Upper lobe of left lung (tissue), 6 donors: ENCODE measurements at places on chromosomes 1 and 21. TPM values are rescaled to one million over a fixed set of nuclear protein-coding genes. Genes with fewer than 3 reads are reported as not detected.

- DNase-seq = no peak
These were observed 56.3 kb downstream of the PALMD start for GRCh38 chr1:99702221-99702620.

GRCh38 chr1:24635195-24635843 lies 7.8 kb upstream of the SRRM1 start:
- no peak for DNase-seq

DNA sequence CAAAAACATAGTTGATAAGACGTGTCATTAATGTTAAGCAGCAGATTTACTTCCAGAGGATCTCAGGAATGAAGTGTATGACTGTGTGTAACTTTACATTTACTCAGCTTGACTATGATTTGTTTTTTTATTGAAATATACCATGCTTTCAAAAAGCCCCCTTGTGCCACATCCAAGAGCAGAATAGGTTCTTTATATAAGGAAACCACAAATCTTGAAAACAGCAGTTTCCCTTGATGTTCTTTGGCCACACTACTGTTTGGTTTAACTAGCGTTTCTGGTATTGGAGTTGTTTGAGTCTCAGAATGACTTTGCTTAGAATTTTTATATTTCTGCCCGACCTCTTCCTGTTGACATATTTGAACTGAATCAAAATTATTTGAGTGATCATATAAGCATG lies 25.0 kb downstream of the LRRC8C start:
- no peak for DNase-seq

- DNase-seq = no peak
These were observed 38.9 kb upstream of the C1orf185 start for GRCh38 chr1:51063121-51063520.

GRCh38 chr1:86430376-86430775 lies 6.4 kb downstream of the CLCA2 start:
- no peak for DNase-seq

DNA sequence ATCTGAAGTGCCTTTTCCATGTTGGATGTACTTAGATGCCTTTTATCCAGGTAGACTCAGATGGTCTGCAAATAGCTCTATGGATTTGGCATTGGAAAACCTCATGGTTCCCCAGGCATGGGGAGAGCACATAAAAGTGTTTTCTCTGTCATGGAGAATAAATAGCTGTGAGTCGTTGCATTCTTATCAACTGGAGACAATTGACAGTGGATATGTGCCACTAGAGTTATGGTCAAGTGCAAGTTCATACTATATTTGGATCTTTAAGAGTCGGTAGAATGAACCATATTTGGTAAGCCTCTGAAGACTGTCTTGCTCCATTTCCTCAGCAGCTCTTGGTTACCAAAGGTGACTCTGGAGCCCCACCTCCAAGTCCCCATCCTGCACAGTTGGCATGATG lies 83.7 kb downstream of the ROR1 start:
- DNase-seq = no peak

DNA sequence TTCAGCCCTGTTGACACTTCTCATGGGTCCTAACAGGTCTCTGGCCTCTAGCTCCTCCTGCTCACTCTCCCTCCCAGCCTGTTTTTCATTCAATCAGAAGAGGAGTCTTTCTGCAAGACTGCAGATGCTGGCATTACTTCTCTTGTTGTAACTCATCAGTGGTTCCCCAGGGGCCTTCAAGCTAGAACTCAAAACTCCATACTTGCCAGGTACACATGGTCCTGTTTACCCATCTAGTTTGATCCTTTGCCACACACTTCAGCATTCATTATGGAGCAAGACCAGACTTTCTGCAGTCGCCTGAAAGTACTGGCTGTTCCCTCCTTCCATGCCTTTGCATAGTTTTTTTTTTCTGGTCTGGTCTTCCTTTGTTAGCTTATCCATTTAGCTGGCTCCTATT lies 47.9 kb downstream of the SERBP1 start:
- DNase-seq = no peak

DNA sequence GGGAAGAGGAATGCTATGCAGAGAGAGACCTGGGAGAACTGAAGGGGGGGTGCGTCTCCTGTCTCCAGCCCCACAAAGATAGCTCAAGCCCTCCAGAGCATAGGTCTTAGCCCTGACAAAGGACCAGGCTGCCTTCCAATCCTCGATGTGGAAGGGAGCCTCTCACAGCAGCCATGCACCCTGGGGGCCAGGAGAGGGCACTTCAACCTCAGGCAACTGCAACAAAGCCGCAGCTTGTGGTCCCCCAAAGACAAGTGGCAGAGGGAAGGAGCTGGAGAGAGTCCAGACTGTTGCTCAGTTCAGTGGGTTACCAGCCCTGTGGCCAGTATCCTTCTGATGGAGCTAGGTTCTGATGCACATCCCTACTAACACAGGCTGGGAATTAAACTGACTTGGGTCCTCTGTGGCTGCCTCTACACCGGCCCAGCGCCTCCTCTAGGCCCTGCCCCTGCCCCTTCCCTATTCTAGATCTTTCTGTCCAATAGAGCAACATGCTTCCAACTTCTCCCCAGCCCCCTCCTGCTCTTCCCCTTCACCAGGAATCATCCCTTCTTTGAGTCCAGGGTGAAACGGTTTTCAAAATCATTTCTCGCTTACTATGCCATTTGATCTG lies 100.7 kb upstream of the SPATA6 start:
- DNase-seq = no peak

GRCh38 chr1:20411196-20411980 lies 74.6 kb downstream of the CAMK2N1 start:
- no peak for DNase-seq

DNA sequence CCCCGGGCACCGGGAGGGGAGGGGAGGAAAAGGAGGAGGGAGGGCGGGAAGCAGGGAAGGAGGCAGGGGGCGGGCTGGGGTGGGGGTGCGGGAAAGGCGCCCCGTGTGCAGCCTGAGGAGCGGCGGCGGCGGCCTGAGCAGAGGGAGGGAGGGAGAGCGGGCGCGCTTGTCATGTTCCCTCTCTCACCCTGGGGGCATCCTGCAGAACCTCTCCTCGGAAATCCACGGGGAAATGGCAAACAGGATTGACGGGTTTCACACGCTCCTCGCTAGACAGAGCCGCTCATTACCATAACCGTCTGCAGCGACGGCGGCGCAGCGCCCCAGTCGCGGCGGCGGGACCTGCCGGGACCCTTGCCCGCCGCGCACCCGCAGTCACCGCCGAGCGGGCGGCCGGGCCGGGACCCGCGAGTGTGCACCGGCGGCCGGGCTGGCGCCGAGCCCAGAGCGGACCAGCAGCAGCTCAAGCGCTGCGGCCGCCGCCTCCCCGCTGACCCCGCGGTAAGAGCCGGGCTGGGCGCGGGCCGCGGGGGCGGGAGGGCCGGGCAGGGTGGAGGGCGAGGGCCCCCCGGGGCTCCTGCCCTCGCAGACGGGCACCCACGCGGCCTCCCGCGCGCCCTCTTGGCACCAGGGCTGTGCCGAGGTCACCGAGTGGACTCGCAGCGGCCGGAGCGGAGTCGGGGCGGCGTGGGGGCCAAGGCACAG lies at the start of gene SERTAD4:
Gene SERTAD4, plus strand, starts transcription at position 286 of the 705 bp plus-strand sequence. CDS start 5,165 bp downstream, outside the sequence.
- DNase-seq = peak; percentile 91

GRCh38 chr1:2343023-2343935 lies 48.1 kb downstream of the MORN1 start:
- DNase-seq = peak; percentile 74

GRCh38 chr1:192609110-192610079 lies 26.6 kb upstream of the RGS13 start:
- DNase-seq = peak; percentile 82

DNA sequence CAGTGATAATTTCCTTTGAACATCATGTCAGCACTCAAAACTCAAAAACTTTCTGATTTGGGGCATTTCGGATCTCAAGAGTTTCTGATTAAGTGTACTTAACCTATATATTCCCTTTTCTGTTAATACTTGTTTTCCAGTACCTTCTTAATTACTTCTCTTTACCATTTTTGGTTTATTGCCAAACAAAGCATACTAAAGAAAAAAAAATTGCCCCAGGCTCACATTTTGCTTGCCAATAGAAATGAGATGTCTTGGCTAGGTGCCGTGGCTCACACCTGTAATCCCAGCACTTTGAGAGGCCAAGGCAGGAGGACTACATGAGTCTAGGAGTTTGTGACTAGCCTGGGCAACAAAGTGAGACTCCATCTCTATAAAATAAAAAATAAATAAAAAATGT lies 4.8 kb downstream of the PSMD4 start:
- DNase-seq = no peak

- DNase-seq = no peak
These were observed 33.3 kb downstream of the PTPRC start for GRCh38 chr1:198672124-198672523.

DNA sequence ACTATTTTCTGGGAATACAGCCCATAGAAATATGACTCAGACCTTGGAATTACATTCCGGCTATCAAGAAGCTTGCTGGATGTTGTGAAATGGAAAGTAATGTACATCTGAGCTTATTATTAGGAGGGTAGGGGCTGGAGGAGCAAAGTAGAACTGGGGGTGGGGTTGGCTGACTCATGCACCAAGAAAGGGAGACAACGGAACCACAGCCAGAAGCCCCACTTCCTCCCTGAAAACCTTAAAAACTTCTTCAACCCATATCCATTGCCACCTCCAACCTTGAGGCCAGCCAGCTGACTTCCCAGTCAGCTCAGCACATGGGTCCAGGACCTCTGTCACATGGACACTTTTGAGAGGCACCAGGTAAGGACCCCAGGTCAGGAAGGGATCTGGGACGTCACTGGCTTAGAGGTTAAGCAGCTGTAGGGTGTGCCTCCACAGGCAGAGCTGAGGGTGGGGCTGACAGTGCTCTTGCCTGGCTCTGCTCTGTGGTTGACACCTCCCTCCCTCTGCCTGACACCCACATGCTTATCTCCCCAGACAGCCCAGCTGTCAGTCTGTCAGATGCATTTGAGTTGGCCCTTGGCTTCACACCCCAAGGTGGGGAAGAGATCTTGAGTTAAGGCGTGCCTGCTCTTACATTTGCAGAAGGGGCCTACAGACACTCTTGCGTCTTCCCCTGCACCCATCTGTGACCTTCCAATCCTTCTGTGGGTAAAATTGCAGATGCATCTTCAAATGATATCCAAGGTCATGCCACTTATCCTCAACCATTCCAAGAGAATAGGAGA lies 5.7 kb upstream of the ZNF683 start:
- DNase-seq = no peak

GRCh38 chr1:37134599-37134998 lies 100.3 kb upstream of the GRIK3 start:
- no peak for DNase-seq

- DNase-seq = no peak
These were observed 63.4 kb upstream of the L1TD1 start for GRCh38 chr1:62131093-62131725.

- DNase-seq = peak; percentile 65
These were observed 27.0 kb upstream of the BTG2 start for GRCh38 chr1:203278082-203278884.

GRCh38 chr1:164930241-164930640 lies 371.3 kb downstream of the PBX1 start:
- DNase-seq = no peak

GRCh38 chr1:58013237-58013636 lies 533.3 kb downstream of the OMA1 start:
- no peak for DNase-seq

DNA sequence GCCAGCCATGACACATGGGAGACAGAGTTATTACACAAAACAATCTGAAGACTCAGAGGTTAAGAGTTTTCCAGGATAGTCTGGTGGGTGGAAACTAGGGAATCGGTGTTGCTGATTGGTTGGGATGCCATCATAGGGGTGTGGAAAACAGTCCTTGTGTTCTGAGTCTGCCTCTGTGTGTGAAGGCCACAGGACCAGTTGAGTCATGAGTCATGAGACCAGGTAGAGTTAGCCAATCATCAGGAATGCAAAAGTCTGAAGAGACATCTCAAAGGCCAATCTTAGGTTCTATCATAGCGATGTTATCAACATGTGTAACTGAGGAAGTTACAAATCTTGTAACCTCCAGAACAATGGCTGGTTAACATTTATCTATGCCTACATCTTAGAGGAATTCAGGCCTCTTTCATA lies 49.7 kb upstream of the NEK7 start:
- DNase-seq = no peak

DNA sequence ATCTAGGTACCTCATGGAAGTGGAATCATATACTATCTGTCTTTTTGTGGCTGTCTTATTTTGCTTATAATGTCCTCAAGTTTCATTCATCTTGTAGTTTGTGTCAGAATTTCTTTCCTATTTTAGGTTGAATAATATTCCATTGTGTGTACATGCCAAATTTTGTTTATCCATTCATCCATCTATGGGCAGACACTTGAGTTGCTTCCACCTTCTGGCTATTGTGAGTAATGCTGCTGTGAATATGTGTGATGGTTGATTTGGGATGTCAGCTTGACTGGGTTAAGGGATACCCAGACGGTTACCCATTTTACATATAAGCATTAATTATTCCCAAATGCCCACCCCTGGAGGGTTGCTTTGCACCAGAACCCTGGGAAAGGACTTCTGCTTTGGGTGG lies 477.5 kb downstream of the PTPRU start:
- DNase-seq = no peak

- peak; percentile 93 for DNase-seq
These were observed at the start of gene KTI12 for GRCh38 chr1:52033190-52034049. Gene KTI12, minus strand, starts transcription at chr1:52033810. Its CDS starts 49 bp downstream, at chr1:52033761.

- DNase-seq = peak; percentile 58
These were observed 27.8 kb upstream of the LRRC3 start for GRCh38 chr21:44427241-44428120.

DNA sequence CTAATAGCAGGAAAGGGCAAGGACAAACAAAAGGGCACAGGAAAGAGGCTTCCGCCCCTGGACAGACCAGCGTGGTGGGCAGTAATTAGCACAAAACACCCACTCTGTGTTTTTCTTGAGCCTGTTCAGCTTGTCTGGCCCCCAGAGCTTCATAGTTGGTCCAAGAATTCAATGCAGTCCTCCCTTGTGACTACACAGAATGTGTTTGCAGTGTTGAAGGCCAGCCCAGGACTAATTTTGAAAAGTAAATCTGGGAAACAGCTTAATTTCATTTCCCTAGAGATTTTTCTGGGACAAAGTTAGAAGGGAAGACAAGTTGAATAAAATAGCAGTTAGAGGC lies 49.2 kb upstream of the LMO4 start:
- DNase-seq = no peak

DNA sequence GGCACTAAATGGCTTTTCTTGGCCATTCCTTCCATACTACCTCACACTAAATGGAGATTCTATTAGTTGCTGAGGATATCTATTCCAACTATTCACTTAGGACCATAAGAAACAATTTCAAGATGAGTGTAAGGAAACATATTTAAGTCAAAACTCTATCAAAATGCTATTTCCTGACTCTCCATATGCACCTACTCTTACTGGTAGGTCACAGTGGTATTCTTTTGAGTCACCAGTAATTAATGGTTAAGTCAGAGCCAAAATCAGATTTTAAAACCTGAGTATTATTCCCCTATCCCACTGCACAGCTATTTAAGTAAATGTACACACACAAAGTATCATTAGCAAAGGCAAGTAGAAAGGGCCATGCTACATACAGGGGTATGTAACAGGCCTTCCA lies 50.3 kb downstream of the ARID4B start:
- DNase-seq = no peak

Gene CD84
- 26.4 TPM for total RNA-seq

Gene AGT
- total RNA-seq = 2.0 TPM

Gene SYNC
- total RNA-seq = 12.0 TPM

Gene KCNE2
- total RNA-seq = not detected

Gene KCNJ9
- not detected for total RNA-seq

Gene RHD
- not detected for total RNA-seq

Gene NCAM2
- total RNA-seq = 3.1 TPM

Gene TFAP2E
- 7.3 TPM for total RNA-seq

Gene SLC19A1
- total RNA-seq = 46.2 TPM

Gene CHRM3
- 3.1 TPM for total RNA-seq

Gene DLGAP3
- 0.30 TPM for total RNA-seq

Gene TTF2
- 15.1 TPM for total RNA-seq
